Anterior cingulate cortex (tissue), 58 donors: ENCODE measurements at places on chromosomes 16 and 17.

GRCh38 chr17:60947543-60947942 lies 269.9 kb downstream of the BCAS3 start:
- no peak for DNase-seq

- no peak for DNase-seq
Measured at GRCh38 chr16:69055008-69055407, 50.4 kb upstream of the HAS3 start.

DNA sequence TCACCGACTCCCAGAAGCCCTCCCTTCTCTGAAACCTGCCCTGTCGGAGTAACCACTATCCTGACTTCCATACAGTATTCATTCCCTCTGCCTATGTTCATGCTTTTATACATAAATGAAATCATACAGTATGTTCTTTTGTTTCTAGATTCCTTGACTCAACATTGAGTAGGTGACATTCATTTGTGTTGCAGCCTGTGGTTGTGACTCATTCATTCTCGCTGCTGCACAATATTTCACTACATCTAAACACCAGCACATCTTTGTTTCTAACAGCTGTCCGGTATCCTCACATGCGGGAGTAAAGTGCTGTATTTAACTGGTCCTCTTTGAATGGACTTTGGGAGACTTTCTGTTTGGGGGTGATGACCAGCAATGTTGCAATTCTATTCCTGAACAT lies 135.0 kb upstream of the FOXF1 start:
- no peak for DNase-seq

DNA sequence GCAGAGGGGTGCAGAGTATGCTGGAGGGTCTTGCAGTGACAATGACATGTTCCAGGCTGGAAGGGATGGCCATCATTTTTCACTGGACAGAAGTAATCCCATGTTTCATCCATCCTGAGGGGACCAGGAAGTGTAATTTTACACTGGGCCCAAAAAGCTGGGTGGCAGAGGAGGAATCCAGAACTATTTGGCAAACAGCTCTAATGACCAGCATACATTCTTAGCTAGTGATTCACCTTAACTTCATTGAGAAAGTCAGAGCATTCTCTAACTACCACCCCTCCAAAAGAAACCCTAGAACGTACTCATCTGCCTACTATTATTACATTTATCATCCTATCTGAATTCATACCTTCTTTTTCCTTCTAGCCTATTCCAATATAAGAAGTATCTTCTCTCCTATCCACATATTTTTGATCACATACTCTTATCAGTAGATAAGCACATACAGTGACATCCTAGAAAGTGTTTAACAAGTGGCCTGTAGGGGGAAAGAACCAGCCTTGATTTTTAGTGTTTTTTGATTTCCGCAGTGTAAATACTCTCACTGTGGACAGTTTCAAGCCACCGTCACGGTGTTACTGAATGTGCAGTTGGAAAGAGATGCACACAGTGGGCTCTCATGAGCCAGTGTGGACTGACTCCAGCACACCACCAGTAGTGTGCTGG lies 118.1 kb downstream of the FTO start:
- no peak for DNase-seq

DNA sequence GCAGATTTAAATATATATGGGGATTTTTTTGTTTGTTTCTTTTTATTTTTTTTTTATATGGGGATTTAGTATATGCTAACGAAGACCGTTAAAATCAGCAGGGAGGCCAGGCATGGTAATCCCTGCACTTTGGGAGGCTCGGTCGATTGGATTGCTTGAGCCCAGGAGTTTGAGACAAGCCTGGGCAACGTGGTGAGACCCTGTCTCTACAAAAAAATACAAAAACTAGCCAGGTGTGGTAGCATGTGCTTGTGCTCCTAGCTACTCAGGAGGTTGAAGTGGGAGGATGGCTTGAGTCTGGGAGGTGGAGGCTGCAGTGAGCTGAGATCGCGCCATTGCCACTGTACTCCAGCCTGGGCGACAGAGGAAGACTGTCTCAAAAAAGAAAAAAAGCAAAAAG lies 22.3 kb upstream of the MEIOC start:
- no peak for DNase-seq

DNA sequence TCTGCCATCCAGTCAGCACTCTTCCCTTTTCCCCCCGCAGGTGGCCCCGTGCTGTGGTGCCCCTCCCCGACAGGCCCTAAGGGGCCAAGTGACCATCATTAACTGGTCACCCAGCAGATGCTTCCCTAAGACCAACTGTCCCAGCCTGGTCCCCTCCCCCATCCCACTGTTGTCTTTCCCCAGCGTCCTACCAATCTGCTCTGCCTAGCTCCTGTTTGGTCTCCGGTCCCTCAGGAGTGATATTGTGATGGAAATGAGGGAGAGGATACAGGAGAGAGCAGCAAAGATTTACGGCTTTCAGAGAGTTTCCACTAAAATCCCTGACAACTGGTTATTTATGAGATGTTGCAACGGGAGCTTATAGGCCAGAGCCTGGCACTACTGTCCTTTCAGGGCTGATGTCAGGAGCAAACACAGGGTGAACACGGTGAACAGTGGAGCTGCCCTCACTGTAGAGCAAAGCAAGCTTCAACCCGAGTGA lies 1.4 kb upstream of the TTLL6 start:
- DNase-seq = no peak

- DNase-seq = no peak
Measured at GRCh38 chr17:63652106-63652505, 29.9 kb downstream of the MAP3K3 start.

DNA sequence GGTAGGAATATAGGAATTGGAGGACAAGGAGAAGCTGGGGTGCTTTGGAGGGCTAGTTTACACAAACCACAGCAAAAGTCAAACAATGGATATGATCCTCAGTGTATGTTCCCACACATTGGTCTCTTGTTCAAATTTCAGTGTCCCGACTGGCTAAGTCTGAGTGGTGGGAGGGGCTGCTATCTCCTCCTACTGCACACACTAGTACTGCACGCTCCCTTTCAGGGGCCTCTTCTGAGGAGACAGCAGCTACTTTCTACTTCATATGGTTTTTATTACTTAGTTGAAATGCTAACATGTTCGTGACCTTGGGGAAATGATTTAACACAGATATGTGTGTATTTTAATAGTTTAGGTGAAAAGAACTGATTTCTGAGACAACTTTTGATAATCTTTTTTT lies 18.8 kb upstream of the KRT10 start:
- DNase-seq = no peak

DNA sequence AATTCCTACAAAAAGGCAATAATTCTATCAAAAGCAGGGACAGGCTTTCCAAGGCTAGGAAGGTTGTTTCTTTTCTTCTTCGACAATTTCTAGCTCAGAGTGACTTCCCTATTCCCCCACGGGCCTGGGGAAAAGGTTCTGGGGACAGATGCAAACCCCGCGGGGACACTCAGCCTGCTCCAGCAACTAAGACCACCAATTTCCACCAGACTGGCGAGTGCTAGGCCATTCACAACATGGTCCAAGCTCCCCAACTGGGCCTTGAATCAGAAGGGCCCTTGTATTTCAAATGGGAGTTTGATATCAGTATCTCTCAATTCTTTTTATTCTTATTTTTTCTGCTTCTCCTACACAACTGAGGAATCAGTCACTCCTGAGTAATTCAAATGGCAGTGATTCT lies 86.7 kb downstream of the USP31 start:
- DNase-seq = no peak

GRCh38 chr17:7551396-7551795 lies 2.5 kb downstream of the TNFSF12 start:
- DNase-seq = no peak

DNA sequence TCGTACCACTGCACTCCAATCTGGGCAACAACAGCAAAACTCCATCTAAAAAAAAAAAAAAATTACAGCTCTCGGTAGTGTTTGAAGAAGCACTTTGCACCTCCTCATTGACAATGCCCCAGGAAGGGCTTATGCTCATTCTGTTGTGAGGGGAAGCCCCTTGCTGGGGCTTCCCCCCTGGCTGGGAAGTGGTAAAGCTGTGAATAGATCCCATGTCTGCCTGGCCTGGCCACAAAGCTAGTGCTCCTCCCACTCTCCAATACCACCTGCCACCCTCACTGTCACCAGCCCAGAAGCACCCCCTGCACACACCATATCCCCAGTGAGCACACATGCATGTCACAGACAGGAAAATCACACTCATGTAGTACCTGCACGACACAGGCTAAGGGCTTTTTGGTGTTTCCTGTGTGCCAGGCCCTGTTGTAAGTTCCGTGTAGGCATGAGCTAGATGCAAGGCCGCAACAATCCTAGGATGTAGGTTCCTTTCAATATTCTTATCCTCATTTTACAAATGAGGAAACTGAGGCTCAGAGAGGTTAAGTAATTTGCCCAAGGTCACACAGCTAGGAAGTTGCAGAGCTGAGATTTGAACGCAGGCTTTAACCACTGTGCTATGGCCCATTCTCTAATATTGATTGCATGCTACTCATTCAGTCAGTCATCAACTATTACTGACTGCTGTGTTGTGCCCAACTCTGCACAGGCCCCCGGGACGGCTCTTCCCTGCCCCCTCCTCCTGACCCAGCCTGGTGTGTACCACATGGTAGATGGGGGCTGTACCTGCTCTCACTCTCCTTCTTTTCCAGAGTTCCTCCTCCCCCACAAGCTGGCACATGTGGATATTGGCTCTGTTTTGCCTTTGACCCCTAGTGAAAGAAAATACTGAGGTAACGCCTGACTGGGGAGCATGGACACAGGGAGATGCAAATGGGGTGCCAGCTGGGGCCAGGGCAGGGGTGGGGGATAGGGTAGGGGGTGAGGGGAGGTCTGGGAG lies 11.9 kb upstream of the COL1A1 start:
- no peak for DNase-seq

- no peak for DNase-seq
Measured at GRCh38 chr16:48617104-48617705, 7.2 kb upstream of the N4BP1 start.

- DNase-seq = no peak
Measured at GRCh38 chr17:57528058-57528451, 217.0 kb downstream of the CCDC182 start.

DNA sequence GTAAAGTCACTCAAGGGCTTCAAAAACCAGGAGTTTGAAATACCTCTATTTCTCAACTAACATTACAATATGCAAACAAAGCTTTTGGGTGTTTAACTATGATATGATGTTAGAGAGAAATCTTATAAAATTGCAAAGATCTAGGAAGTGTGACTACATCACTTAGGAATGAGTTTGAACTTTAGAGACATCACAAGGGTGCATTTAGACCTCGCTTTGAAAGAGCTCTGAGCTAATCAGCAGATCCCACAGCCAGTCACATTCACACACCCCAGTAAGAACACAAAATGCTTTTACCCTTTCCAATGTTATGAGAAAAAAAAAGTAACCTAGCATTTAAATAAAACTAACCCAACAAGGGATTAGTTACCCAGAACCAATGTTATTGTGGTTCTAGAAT lies 45.2 kb downstream of the HYDIN start:
- no peak for DNase-seq
